Ovary (tissue), 10 donors: ENCODE measurements at places on chromosomes 16 and 17.

GRCh38 chr17:47844814-47845715 lies 4.0 kb upstream of the SCRN2 start:
- no peak for DNase-seq

DNA sequence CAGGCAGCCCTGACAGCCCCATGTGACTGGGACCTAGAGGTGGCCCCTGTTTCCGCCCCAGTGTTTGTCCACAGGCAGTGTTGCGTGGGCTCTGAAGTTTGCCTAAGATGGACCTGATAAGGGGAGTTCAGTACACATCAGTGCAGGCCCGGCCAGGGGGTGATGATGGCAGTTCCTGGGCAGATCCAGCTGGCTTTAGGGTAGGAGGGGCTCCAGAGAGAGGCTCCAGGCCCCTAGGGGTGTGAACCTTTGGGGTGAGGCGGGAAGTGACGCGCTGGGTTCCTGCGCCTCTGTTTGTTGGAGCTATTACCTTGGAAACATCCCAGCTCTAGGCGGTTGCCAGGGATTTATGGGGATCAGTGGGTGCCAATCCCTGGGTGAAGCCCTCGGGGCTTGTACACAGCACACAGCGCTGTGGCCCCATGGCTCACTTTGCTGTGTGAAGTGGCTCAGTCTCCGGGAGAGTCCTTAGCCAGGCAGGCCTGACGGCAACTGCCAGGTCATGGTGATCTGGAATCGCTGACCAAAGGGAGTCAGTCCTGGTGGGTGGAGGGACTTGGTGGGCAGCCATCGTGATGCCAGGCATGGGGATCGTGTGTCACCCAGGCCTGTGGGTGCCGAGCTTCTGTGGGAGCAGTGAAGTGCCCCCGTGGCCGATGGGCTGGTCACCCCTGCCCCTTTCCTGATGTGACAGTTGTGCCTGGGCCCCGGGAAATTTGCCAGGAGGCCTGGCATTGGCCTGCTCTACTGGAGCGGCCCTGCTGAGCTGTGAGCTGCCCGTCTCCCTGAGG lies 146.1 kb downstream of the SEC14L1 start:
- DNase-seq: no peak

DNA sequence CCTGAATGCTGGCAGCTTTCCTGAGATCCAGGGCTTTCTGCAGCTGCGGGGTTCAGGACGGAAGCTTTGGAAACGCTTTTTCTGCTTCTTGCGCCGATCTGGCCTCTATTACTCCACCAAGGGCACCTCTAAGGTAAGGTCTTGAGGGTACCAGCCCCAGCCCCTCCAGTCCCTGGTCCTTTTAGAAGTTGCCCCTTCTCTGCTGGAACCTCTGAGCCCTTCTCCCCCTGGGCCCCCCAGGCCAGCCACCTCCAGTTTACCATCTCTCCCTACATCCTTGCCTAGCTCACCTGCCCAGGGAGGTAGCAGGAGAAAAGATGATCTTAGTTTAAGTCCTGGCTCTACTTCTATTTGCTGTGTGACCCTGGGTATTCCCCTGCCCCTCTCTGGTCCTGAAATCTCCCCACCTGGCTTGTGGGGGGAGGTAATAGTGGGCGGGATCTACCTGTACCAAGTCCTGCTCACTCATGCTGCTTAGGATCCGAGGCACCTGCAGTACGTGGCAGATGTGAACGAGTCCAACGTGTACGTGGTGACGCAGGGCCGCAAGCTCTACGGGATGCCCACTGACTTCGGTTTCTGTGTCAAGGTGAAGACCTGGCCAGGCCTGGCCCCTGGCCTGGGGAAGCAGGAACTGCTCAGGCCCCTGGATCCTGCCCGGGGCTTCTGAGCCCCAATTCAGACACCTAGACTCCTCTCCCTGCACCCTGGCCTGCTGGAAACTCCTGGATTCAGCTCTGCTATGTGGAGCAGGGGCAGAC lies 6.5 kb downstream of the GRB7 start:
- DNase-seq: no peak

GRCh38 chr17:41510251-41511065 lies 5.0 kb upstream of the KRT13 start:
- no peak for DNase-seq
